Foreskin melanocyte (primary cell): ENCODE measurements at places on chromosomes 3 and 15.

DNA sequence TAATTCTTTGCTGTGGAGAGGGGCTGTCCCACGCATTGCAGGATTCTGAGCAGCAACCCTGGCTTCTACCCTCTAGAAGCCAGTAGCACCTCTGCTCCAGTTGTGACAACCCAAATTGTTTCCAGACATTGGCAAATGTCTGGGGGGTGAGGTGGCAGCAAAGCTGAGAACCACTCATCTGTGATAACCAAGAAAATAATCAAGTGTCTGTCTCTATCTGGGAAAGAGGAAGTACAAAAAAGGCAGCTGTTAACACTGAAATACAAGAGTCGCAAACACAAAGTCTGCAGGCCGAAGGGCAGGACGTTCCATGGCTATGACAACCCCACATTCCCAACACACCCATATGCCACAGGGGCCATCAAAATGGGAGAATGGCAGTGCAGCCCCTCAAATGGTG, 42.2 kb upstream of the GNB5 start:
- DNase-seq, result peak; percentile 63

DNA sequence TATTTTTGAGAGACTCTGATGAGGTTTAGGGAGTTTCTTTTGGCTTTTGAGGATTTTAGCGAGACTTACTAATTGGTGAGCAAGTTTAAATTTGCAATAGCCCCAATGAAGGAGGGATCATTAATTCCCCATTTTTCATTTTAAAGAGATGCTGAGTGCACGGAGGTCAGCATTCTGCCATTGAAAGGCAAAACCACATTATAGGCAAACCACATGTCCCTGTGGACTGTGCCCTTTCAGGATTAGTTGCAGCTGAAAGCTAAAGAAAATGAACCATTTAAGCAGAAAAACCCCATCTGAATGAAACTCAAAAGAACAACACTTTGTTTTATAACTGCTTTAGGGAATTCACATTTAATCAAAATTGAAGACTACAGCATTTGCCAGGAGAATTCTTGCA, 246.5 kb downstream of the PDZRN3 start:
- no peak for DNase-seq

DNA sequence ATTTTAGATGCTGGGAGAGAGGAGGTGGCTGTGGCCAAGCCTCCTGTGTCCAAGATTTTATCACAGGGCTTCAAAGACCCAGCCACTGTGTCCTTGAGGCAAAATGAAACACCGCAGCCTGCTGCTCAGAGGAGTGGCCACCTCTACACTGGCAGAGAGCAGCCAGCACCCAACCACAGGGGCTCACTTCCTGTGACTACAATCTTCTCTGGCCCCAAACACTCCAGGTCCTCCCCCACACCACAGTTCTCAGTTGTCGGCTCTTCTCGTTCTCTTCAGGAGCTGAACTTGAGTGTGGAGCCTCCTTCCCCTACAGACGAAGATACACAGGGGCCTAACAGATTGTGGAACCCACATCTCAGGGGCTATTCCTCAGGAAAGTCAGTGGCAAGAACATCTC, 45.6 kb downstream of the CDAN1 start:
- no peak for DNase-seq

DNA sequence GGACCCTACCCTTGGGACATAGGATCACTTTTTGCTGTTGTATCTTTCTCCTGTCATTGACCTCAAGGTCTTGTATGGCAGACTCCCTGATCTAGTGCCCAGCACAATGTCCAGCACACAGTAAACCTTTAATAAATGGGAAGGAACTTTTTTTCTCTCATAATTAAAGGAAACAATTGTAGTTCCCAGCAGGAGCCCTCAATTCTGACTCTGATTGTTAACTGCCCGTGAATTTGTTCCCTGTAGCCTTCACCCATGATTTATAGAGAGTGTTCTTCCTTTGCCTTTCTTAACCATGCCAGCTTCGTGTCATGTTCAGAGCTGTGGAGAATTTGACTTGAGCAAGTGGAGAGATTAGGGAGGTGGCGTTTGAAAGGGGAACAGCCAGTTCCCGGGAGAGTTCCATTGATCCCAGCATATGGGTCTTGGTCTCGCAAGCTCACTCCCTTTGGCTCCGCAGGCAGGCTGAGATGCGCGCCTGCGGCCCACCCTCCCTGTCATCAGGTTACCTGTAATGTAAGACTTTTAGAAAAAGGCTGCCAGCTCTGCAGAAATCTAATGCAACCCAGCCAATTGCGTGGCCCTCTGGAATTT, 182.6 kb downstream of the TP63 start:
- DNase-seq, result no peak

DNA sequence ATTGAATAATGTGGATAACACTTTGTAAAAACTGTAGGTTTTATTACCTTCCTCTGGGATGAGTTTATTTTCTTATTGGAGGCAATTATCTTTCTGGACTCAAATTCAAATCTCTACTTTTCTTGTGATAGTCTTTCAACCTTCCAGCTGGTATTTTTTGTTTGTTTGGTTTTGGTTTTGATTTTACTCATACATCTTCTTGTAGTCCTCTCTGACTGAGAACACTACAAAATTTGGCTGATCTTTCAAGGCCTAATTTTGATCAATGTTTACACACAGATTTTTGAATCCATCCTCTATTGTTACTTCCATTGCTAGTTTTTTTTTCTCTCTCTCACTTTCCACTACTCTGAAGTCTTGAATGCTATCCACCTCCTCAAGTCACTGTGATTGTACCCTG, 303.8 kb upstream of the NECTIN3 start:
- no peak for DNase-seq

DNA sequence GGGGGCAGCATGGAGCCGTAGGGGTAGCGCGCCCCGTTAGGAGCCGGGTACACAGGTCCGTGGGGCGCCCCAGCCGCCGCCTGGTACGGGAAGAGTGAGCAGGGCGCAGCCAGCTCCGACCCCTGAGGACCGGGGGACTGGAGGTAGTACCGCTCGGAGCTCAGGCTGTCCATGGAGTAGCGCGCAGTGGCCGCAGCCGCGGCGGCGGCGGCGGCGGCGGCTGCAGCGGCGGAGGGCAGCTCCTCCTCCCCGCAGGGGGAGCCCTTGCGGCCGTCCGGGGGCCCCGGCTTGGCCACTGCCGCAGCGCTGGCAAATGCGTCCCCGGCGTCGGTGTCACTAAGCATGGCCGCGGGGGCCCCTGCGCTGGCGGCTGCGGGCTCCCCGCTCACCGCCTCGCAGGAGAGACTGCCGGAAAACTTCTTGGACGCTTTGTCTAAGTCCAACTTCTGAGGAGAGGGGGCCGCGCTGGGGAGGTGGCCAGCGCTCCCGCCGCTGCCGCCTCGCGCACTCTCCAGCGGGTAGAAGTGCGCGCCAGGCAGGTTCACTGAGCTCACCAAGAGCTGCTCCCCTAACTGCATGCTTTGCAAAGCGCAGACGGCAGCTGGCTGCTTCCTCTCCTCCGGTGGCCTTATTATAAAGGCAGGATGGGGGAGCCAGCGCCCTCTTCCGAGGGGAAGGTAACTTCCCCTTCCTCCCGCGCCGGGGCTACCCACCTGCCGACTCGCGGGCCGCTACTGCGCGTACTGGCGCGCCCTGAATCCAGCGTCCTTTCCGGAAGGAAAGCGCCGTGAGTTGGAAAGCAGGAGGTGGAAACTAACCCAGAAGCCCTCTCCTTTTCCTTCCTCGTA, at the start of gene EOMES:
EOMES (minus strand) TSS at position 607 of the 848 bp plus-strand sequence; CDS start at position 578, 29 bp downstream.
- peak; percentile 57 for DNase-seq

GRCh38 chr15:88450125-88450798, 16.9 kb downstream of the MRPL46 start:
- DNase-seq, result peak; percentile 42

- DNase-seq, result no peak
These were observed 513.5 kb upstream of the GBE1 start for GRCh38 chr3:82274897-82275296.

- DNase-seq, result no peak
These were observed 53.8 kb downstream of the BCHE start for GRCh38 chr3:165783383-165783782.

- DNase-seq, result no peak
These were observed 534 bp upstream of the UBE2E1 start for GRCh38 chr3:23805210-23805632.

DNA sequence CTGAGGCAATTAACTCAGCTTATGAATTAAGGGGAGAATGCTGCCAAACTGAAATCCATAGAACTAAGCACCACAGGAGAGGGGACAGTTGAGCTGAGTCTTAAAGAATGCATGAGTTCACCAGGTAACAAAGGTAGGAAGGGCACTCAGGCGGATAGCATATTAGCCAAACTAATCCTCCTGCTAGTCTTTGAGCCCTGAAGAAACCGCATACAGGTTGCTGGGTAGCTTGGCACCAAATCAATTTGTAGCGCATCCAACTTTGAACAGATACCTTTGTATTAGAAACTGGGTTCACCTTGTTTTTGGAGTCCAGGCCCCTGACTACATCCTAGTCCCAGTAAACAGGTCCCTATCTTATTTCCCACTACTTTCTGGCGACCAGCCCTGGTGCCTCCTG, 93.7 kb downstream of the FRMD4B start:
- DNase-seq, result no peak
